ENCODE measurements at places on chromosomes 12 and 14.

GRCh38 chr12:59372956-59373355 lies 222.9 kb upstream of the SLC16A7 start:
- no peak for DNase-seq

GRCh38 chr14:35305633-35306032 lies 13.5 kb downstream of the PSMA6 start:
- no peak for DNase-seq

DNA sequence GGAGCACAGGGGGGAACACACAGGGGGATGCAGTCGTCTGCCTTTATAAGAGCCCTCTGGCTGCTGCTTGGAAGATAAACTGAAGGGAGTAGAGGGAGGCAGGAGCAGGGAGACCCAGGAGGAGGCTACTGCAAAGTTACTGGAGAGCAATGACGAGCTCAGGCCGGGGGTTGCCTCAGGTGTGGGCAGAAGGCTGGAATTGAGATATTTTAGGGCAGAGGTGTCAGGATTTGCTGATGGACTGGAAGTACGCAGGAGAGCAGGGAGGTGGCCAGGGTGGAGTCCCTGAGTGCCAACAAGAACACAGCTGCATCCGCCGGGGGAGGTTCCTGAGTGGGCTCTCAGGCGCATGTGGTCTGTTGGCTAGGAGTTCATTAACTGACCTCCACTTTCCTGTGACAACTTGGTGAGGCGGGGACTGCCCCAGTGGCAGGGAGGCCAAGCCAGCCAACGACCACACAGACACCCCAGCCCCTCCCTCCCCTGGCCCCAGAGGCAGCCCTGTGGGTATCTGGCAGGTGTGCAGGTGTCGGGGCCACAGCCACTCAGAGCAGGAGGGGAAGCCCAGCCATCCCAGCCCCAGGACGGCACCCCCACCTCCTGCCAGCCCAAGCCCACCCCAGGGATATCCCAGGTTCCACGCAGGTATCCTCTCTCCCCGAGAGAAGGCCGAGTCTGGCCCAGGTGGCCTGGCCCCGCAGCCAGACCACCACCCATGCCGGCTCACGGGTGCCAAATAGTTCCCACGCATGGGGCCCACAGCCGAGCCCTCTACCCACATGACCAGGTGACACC lies 85.4 kb downstream of the NCOR2 start:
- no peak for DNase-seq

DNA sequence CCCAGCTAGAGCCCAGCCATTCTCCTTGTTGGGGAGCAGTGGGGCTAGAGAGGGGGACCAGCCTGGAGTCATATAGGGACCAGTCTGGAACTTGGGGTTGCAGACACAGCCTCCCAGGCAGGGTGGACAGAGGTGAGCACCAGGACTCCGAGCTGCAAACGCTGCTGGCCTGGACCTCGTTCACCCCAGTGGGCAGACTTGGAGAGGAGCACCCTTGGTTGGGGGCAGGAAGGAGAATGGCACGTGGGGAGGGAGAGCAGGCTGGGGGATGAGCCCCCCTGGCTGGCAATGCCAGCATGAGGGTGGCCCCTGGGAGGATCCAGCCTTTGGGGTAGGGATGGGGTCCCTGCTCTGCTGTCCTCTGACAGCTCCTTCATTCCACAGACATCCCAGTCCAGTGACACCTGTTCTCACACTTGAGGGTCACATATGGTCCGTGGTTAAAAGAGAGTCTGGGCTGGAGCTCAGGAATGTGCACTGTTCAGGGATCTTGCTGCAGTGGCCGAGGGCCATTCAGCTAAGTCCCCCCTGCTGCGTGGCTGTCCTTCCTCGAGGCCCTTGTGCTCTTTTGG lies 2.8 kb downstream of the LBHD2 start:
- no peak for DNase-seq

DNA sequence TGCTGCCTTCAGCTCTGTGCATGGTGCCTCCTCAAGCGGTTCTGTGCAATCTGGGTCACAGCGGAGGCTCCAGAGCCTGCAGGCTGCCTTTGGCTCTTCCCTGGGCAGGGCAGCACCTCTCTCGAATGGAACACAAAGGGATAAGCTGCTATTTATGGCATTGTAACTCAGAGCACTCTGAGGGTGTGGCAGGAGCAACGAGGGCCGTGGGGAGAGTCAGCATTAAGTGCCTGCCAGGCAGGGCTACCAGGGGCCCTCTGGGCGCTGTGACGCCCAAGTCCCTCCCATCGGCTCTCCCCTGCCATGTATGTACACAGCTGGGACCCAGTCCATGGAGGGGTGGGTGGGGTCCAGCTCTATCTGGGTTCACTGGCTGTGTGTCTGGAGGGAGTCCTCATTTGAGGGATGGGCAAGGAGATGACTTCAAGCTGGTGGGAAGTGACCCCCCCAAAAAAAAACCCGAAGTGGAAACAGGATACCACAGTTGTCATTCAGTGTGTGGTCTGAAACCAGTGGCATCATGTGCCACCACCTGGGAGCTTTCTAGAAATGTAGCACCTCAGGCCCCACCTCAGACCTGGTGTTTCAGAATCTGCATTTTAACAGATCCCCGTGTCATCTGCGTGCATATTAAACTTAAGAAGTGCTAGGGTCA lies 44.0 kb upstream of the OAS1 start:
- no peak for DNase-seq

GRCh38 chr14:23183479-23183878 lies at the start of gene SLC7A8:
TSS of gene SLC7A8 (minus strand) at chr14:23183660. CDS start at chr14:23182914, 746 bp downstream.
- DNase-seq: peak; percentile 18
